Fibroblast of gingiva (primary cell): ENCODE measurements at places on chromosomes 2 and 18.

DNA sequence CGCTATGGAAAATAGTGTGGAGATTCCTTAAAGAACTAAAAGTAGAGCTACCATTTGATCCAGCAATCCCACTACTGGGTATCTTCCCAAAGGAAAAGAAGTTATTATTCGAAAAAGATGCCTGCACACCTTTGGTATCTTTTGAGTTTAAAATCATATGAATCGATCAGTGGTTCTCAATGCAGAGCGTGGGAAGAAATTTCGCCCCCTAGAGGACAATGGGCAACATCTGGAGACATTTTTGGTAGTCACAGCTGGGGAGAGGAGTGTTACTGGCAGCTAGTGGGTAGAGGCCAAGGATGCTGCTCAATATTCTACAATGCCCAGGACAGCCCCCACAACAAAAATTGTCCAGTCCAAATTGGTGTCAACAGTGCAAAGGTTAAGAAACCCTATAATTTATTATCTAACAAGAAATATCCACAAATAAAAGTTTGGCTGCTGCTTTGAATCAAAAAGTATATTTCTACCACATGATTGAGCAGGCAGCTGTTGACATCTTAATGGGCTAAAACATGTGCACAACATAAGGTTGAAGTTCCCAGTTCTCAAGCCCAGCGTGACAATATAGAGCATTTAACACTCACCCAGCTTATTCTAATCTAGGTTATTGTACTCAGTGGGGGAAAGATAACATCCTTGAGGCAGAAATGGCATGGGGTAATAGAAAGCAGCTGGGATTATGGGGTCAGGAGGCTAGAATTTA lies 425.7 kb downstream of the LRATD1 start:
- DNase-seq: no peak

DNA sequence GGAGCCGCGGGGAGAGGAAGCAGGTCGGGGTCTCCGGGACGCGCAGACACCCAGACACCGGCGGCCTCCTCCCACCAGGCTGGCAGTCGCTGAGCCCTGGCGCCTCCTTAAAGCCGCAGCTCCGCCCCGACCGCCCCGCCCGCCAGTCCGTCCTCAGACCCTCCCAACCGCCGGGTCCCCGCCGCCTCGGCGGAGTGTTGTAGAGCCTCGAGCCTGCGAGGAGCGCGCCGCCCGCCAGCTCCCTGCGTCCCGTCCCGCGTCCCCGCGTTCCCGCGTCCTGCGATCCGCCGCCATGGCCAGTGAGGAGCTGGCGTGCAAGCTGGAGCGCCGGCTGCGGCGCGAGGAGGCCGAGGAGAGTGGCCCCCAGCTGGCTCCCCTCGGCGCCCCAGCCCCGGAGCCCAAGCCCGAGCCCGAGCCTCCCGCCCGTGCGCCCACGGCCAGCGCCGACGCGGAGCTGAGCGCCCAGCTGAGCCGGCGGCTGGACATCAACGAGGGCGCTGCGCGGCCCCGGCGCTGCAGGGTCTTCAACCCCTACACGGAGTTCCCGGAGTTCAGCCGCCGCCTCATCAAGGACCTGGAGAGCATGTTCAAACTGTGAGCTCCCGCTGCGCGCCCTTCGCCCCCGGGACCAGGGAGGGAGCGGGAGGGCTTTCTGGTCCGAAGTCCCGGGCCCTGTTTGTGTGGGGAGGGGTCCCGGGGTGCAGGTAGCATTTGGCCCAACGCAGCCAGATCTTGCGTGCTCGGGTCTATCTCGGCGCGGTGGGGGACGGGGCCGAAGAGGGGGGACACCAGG lies at the start of gene EFHD1:
Gene EFHD1 (plus strand): TSS at position 192 of the 793 bp plus-strand sequence. CDS start 101 bp downstream, at position 293.
- DNase-seq: peak; percentile 70

GRCh38 chr2:170986566-170987258 lies 57.7 kb downstream of the GORASP2 start:
- DNase-seq: no peak

DNA sequence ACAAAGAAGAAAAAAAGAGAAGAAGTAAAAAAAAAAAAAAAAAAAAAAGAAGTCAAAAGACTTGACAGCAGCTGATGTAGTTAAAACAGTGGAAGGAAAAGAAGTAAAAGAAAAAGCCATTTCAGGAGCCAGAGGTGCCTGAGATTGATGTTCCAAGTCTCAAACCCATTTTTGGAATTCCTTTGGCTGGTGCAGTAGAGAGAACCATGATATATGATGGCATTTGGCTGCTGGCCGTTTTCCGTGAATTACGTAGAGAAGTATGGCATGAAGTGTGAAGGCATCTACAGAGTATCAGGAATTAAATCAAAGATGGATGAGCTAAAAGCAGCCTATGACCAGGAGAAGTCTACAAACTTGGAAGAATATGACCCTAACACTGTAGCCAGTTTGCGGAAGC lies 7.6 kb upstream of the CHST10 start:
- DNase-seq: no peak

- DNase-seq: peak; percentile 39
Measured at GRCh38 chr2:150166313-150167051, 321.0 kb downstream of the RND3 start.

- no peak for DNase-seq
Measured at GRCh38 chr18:77052983-77053309, 79.6 kb downstream of the MBP start.

GRCh38 chr18:8765783-8766463 lies 60.6 kb downstream of the MTCL1 start:
- no peak for DNase-seq

DNA sequence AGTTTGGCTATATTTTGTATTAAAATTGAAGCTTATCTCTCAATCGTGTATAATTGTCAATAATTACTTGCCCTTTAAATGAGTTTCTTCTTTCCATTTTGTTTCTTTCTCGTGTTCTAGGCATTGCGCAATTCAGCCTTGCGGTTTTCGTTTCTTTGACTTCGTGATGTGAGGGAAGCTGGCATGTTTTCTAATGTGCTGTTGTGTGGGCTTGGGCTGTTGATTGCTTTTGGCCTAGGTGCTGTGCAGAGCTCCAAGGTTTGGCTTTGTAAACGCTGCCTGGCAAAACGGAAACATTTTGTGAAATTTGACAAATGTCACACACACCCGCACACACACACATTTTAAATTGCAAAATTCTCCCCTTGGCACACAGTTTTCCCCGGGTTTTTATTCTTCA lies 242.6 kb upstream of the TCF4 start:
- peak; percentile 60 for DNase-seq

GRCh38 chr2:106886916-106887758 lies 1.2 kb upstream of the ST6GAL2 start:
- no peak for DNase-seq

DNA sequence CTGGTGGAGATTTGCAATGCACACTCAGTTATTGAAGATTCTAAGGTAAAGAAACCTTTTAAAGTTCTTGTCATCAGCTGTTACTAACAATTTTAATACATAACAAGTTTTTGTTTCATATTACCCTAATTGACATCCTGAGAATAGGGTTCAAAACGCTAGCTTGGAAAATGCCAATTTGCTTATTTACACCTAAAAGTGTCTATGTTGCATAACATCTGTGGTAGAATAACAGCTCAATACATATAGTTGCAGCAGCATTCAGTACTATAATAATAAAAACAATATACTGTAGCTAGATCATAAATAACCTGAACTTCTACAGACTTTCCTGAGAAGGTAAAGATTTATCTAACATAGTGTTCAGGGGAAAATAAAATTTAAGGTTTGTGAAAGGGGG lies 219.0 kb downstream of the OSR1 start:
- no peak for DNase-seq

GRCh38 chr2:5229574-5229973 lies 462.6 kb upstream of the SOX11 start:
- DNase-seq: no peak

GRCh38 chr2:240921311-240921994 lies 15.3 kb downstream of the CROCC2 start:
- DNase-seq: peak; percentile 94

- no peak for DNase-seq
Measured at GRCh38 chr2:152565884-152566727, 151.2 kb downstream of the PRPF40A start.

DNA sequence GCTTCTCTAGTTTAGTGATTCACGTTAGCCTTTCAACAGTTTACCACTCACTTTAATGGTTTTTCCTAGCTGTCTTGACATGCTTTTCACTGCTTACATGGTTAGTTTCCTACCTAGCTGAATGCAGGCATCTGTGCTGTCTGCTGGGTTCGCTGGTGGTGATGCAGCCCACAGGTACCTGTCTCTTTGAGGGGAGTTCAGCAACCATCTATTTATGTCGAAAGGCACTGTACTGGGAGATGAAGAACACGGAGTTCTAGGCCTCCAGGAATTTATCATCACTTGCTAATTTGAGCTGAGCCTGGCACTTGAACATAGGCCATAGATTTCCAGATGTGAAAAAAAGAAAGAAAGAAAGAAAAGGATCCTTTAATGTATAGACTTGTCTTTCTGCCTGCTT lies 148.5 kb downstream of the NEDD4L start:
- DNase-seq: no peak

DNA sequence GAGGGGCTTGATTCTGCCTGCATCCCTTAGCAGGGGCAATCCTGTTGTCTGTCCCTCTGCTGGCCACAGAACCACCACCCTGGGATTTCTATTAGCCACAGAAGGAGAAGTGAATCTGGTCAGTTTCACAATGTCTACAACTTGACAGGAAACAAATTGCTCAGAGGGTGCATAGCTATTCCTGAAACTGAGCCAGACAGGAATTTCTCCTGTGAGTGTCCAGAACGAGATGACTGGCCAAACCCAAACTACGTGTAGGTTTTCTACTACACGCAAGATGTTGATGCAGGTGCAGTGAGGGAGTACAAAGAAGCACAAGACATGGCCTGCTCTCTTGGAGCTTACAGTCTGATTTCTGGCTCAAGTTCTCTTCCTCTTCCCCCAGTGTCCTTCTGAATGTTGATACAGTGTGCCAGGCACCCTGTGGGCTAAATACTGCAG lies 201.9 kb downstream of the CLIP4 start:
- DNase-seq: no peak

DNA sequence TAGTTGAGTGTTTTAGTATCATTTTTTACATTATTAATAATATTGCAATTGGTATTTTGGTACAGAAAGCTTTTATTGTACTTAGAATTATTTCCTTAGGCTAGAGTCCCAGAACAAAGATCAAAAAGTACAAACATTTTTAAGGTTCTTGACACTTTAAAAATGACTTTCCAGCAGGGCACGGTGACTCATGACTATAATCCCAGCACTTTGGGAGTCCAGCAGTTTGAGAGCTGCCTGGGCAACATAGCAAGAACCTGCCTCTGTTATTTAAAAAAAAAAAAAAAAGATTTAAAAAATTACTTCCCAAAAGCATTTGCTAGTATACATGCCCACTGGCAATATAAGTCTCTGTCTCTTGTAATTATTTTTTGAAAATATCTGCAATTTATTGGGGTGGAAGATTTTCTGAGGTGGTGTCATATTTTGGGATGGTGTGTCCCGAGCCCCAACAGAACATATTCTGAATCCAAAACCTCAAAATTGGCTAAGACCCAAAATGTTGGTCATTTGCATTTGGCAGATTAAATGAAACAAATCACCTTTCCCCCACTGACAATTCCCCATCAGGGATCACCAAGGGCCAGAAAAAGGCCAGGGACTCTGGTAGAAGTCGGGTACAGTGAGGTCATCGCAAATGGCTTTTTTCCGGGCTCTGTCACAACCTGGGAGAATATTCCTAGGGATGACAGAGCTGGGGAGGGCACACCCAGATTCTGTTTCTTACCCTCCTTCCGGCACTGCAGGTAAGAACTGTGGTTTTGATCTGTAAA lies 42.1 kb downstream of the NIFK start:
- peak; percentile 30 for DNase-seq

DNA sequence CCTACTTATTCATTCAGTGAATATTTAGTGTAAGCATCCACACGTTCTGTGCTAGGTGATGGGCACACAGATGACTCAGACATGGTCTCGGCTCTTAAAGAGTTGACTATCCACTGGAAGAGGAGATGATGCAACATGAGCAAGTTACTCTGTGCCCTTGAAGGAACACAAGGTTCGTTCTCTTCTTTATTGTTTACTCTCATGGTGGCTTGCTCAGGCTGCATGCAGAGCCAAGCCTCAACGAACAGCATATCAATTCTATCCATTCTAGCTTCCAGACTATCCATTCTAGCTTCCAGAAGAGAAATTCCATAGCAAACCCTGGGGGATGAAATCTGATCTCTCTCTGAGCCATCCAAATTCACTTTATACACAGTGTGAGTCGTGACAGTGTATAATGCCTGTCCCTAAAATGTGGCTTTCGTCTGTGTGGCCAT lies 68.1 kb upstream of the CTAGE1 start:
- peak; percentile 28 for DNase-seq

DNA sequence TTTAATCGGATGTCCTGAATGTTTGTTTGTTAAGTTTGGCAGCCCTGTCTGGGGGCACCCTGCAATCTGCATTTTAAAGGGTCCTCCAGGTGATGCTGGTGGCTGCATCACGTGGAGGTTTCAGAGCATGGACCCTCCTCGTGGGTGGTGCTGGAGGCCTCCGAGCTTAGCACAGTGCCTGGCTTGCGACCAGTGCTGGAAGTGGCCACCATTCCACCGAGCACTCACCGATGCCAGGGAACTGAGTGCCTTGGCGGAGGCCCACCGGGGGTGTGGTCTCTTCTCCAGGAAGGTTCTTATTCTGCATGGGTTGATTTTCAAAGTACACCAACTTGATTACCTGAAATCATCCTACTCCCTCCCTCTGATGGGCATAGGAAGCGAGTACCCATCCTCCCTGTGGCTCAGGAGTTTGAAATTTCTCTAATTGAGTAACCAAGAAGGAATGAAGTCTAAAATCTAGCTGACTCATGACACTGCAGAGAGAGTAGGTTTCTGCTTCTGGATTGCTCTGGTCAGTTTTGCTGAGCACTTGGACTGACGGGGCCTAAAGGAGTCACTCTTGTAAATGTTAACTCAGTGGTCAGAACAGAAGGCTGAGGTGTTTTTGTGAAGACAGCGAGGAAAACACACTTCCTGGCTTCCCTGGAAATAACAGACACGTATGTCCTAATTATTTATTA lies 58.1 kb upstream of the SLC66A3 start:
- peak; percentile 34 for DNase-seq

- no peak for DNase-seq
Measured at GRCh38 chr18:32422201-32422600, 48.5 kb downstream of the GAREM1 start.

DNA sequence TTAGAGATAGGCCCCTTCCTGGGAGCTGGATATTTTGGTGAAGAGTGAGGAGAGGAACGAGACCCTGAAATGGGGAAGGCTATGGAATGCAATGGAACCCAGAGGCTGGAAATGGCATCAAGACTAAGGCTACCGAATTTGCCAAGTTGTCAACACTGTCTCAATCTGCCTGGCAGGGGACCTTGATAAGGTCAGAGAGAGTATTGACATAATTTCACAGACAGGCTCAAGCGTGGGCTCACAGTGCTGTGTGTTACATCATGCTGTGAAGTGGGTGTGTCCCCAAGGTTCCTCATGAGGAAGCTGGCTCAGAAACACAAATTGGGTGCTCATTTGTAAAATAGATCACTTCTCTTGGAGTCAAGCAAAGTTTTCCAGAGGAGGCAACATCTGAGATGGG lies 51.8 kb upstream of the CYRIA start:
- DNase-seq: no peak

GRCh38 chr2:38163006-38163405 lies 87.1 kb upstream of the CYP1B1 start:
- DNase-seq: no peak

GRCh38 chr2:105580870-105581554 lies 163.7 kb upstream of the NCK2 start:
- DNase-seq: no peak

- DNase-seq: no peak
Measured at GRCh38 chr2:134501476-134502091, 217.2 kb downstream of the TMEM163 start.

- DNase-seq: no peak
Measured at GRCh38 chr2:10305715-10306114, 3.0 kb downstream of the HPCAL1 start.
